Stimulated activated CD4-positive, alpha-beta T cell treated with anti-CD3 and anti-CD28 coated beads, TNF-alpha, amount 100 ng/mL, for 1 hour (primary cell): ENCODE measurements at places on chromosomes 12 and 14.

DNA sequence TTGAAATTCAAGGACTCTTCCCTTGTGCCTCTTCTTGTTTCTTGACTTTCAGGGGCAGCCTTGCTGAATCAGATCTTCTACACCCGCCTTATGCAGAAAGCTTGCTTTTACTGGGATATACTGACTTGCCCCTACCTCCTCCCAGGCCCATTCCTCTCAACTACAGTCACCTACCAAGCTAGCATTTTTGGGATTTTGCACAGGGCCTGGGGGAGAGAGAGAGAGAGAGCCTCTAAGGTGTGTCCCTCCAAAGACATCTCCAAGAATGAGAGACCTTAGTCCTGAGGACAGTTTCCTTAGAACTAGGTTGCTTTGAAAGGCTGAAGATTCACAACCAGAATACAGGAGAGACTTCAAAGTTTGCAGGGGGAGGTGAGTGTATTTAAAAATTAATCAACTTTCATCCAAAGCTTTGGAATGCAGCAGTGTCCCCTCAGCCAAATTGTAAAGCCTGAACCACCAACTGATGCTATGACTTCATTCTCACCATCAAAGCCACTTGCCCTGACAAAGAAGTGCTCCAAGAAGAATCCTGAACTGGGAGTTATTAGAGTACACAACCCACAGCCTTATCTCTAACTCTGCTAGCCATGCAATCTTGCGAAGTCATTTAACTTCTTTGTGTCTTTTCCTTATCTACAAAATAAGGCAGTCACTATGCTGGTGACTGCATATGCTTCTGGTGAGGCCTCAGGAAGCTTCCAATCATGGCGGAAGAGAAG is 96.1 kb upstream of the EGLN3 start:
- no peak for DNase-seq

DNA sequence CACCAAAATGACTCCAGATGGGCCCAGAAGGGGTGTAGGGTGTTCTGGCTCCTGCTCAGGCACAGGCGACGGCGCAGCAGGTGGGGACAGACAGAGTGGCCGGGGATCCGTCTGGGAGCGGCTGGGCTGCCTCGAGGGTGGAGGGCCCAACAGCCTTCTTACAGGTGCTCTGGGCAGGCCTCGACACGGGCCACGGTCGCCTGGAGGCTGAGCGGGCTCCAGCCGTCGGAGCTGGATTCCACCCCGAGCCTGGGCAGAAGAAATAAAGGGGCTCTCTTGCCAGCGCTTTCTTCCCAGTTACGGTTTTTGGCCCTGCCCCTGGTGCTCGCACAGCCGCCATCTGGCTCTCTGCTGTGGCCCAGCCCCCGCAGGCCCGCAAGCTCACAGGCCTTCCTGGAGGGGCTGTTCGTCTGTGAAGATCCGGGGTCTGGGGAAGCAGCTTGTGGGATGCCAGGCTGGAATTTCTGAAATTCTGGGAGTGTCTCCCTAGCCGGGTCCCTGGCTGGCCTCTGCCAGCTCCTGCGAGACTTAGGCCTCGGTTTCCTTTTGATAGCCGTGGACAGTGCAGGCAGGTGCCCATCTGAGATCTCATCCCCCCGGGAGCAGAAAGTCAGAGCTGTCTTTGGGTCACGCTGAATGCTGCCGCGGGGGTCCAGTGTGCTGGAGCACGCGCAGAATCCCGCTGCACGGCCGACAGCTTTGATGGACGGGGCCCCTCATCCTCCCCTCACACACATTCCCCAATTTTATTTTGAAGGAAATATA is 122.7 kb downstream of the PAPOLA start:
- no peak for DNase-seq

- no peak for DNase-seq
Measured at GRCh38 chr12:110856542-110856941, 9.8 kb downstream of the CCDC63 start.

GRCh38 chr12:1564067-1564466 is 30.3 kb downstream of the FBXL14 start:
- no peak for DNase-seq

DNA sequence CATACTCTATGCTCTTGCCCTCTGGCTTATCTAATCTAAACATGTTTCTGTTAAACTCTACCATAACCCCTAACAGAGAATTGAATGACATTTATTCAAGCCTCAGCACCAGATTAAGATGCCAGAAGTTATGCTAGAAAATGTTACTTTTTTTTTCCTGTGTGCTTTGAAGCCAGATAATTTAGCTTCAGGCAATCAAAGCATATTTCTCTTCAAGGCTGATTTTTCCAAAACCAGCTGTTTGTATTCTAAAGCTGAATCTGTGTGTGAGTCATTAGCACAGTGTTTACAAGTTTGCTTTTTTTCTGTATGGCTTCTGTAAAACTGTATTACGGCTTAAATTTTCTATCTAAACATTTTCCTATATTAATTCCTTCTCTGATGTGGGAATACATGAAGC is 326.1 kb downstream of the FSCB start:
- DNase-seq, result no peak

- DNase-seq, result no peak
Measured at GRCh38 chr14:100900837-100901390, 2.6 kb downstream of the RTL1 start.

GRCh38 chr12:106248312-106248845 is 559 bp upstream of the CKAP4 start:
- DNase-seq, result no peak

DNA sequence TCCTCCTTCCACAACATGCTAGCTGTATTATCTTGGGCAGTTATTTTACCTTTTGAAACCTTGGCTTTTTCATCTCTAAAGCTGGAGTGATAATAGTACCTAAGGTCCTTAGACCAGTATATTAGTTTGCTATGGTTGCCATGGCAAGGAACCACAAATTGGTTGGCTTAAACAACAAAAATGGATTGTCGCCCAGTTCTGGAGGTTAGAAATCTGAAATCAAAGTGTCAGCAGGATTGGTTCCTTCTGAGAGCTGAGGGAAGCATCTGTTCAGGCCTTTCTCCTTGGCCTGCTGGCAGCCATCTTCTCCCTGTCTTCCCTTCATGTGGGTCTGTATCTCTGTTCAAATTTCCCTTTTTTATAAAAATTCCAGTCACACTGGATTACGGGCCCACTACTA is 55.5 kb upstream of the SLC35F4 start:
- no peak for DNase-seq

DNA sequence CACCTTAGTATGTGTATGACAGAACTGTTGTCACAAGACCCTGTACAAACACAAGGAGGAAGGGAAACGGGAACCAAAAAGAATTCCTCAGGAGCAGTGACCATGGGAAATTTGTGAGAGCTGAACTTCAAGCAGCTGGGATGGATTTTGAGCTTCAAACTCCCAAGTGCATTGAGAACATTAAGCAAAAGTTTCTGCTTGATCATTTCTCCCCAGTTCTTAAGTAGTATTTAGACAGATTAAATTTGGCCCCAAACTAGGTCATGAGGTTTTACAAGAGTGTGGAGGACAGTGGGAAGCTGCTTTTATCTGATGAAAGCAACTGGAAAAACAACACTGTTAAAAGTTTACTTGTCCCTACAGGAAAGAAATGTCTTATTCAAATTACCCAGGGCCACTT is 206.0 kb upstream of the DCN start:
- DNase-seq, result no peak

- no peak for DNase-seq
Measured at GRCh38 chr12:45634273-45634917, 95.1 kb upstream of the ARID2 start.

DNA sequence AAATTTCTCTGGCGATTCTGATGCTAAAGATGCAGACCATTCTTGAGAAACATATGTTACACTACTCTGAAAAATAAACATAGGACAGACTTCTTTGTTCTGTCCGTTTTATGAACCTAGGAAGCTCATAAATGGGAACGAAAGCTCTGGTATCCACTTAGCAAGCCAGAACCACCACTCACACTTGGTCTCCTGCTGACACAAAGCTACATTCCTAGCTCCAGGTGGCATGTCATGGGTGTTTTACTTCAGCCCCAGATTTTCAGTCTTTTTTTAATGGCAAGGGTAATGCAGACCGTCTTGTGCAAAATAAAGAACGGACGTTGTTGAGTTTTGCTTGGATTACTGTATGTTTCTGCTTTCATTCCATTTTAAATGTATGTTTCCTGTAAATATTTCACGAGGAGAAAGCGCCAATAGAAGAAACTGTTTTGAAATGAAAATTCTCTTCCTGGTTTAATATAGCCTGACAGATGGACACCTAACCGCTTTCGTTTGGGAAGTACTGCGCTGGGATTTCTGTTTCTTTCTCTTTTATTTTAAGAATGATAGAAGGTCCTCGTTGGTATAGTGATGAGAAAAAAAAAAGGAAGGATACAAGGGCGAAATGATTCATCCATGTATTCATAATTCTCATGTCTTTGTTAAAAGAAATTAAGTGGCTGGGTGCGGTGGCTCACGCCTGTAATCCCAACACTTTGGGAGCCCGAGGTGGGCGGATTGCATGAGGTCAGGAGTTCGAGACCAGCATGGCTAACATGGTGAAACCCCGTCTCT is 871 bp upstream of the COQ5 start:
- DNase-seq, result no peak

GRCh38 chr12:100796621-100797020 is 2.0 kb downstream of the ANO4 start:
- DNase-seq, result no peak

DNA sequence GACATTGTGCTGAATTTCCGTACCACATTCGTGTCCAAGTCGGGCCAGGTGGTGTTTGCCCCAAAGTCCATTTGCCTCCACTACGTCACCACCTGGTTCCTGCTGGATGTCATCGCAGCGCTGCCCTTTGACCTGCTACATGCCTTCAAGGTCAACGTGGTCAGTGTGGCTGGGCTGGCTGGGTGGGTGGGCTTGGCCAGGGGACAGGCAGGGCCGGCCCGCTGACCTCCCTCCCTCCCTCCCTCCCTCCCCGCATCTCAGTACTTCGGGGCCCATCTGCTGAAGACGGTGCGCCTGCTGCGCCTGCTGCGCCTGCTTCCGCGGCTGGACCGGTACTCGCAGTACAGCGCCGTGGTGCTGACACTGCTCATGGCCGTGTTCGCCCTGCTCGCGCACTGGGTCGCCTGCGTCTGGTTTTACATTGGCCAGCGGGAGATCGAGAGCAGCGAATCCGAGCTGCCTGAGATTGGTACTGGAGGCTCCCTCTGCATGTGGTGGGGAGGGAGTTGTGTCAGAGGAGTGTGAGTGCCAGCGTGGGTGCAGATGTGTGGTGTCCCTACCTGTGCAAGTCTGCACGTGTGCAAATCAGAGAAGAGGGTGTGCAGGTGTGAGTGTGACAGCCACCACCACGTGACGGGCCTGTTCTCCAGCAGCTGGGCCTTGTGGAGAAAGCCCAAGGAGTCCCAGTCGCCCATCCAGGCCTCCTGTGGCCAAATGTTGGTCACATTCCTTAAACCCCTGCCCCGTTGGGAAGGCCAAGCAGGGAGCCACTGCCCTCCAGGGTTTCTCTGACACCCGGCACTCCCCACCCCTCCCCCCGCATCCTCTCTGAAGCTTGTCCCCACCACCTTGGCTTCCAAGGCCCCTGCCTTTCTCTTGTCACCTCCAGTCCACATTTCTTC is 5.3 kb downstream of the KCNH3 start:
- DNase-seq, result no peak

- no peak for DNase-seq
Measured at GRCh38 chr12:132021031-132021871, 71.5 kb downstream of the EP400 start.

DNA sequence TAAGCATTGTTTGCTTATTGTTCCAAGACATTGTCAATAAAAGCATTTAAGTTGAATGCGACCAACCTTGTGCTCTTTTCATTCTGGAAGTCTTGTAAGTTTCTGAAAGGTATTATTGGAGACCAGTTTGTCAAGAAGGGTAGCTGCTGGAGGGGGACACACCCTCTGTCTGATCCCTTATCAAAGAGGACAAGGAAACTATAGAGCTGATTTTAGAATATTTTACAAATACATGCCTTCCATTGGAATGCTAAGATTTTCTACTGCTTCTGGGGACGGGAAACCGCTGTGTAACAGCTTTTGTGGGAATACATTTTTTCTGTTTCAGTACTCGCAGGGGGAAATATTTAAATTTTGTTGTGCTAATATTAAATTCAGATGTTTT is 3.5 kb downstream of the FOS start:
- DNase-seq, result no peak

DNA sequence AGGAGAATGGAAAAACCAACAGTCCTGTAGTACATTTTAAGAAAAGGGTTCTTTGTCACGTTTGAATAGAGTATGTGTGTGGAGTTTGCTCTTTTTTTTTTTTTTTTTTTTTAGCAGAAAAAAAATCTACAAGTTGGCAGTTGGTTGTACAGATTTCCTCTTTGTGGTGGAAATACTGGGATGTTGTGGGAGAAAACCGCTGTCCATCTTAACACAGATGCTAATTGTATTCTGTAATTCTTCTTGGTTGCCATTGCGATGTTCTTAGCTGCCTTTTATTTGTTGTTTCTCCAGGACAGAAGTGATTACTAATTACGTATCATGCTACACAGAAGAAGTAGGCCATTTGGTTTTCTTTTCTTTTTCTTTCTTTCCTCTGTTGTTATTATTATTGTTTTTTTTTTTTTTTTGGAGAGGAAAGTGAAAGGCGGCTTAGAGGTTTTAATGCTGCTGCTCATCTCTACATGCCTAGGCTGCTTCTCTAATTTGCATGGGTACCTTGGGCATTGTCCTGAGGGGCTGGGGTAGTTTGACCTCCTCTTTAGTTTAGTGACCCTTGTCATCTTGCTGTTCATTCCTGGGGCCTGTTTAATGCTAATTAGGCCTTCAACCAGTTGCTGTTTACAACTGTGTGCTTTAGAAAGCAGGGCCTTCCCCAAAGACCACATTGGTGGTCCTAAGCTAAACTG is 94.7 kb downstream of the TMTC2 start:
- DNase-seq, result no peak

DNA sequence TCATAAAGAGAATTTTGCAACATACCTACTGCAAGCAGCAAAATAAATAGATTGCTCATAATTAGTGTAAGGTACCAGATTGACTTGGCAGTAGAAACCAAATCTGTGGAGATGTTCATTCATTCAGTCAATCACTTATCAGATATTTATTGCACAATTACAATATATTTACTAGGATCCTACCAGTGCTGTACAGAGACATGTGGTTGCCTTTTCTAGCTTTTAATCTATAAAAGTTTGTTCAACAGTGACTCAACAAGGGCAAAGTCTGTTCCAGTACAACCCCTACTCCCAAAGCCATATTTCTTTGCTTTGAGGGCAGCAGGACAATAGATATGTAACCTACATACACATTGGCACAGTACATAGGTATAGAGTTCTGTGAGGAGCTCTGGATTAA is 27.3 kb downstream of the ABCD2 start:
- no peak for DNase-seq
